ENCODE measurements at places on chromosomes 12 and 14. TPM values are rescaled to one million over a fixed set of nuclear protein-coding genes. Genes with fewer than 3 reads are reported as not detected.
A peak's percentile ranks its signal among the peaks of the same experiment; 100 is the strongest.

GRCh38 chr12:28177461-28177860 is 12.8 kb upstream of the CCDC91 start:
- DNase-seq: no peak

GRCh38 chr14:31943217-31943799 is 133.8 kb upstream of the ARHGAP5 start:
- no peak for DNase-seq

DNA sequence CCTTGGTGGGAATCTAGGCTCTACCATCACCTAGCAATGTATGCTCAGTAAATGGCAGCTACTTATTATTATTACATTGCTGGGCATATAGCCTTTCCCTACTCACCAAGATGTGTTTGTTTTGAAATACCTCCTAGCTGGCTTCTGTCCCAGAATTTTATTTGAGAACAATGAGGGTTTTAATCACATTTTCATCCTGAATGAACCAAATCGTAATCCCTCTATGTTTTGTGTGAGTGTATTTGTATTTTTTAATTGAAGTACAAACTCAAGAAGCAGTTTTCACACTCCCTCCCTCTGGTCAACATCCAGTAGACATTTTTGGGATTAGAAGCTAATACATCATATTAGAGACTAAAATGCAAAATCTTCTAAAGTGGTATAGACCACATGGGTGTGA is 7.6 kb downstream of the SLC7A8 start:
- DNase-seq: no peak

DNA sequence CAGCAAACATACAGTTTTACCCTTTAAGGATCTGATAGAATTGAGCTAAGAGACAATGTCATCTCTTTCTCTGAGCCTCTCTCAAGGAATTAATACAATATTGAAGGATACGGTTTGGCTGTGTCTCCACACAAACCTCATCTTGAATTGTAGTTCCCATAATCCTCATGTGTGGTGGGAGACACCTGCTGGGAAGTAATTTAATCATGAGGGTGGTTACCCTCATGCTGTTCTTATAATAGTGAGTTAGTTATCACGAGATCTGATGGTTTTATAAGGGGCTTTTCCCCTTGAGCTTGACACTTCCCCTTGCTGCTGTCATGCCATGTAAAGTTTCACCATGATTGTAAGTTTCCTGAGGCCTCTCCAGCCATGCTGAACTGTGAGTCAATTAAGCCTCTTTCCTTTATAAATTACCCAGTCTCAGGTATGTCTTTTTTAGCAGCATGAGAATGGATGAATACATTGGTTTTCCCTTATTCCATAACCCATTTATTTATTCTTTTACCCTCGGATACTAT is 47.6 kb downstream of the TMEM30B start:
- no peak for DNase-seq

DNA sequence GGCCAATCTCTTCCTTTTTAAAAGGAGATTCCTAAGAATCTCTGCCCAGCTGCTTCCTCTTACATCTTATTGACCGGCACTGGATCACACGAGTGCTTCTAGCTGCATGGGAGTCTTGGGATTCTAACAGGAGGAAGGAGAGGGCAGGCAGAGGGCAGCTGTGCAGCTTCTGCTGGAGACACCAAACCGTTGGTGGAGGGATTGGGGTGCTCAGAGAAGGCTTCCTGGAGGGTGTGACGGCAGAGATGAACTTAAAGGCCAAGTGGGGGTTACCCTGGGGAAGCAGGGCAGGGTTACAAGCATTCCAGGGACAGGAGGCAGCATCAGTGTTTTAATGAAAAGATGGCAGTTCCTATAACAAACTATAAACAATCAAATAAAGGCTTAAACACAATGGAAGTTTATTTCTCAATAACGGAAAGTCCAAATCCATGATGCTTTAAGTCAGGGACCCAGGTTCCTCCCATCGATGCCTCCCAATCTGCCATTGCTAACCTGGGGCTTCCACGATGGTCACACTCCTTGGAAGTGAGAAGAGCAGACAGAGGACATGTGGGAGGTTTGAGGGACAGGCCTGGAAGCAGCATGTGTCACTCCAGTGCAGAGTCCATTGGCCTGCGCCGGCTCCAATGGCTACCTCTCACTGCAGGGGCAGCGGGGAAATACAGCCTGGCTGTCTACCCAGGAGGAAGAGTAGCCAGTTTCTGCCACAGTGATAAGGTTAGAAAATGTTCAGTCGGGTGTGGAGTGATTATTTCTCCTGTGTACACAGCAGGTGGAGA is 53.1 kb upstream of the DDX11 start:
- DNase-seq: no peak

GRCh38 chr14:59303216-59303615 is 114.7 kb downstream of the DAAM1 start:
- DNase-seq: no peak

DNA sequence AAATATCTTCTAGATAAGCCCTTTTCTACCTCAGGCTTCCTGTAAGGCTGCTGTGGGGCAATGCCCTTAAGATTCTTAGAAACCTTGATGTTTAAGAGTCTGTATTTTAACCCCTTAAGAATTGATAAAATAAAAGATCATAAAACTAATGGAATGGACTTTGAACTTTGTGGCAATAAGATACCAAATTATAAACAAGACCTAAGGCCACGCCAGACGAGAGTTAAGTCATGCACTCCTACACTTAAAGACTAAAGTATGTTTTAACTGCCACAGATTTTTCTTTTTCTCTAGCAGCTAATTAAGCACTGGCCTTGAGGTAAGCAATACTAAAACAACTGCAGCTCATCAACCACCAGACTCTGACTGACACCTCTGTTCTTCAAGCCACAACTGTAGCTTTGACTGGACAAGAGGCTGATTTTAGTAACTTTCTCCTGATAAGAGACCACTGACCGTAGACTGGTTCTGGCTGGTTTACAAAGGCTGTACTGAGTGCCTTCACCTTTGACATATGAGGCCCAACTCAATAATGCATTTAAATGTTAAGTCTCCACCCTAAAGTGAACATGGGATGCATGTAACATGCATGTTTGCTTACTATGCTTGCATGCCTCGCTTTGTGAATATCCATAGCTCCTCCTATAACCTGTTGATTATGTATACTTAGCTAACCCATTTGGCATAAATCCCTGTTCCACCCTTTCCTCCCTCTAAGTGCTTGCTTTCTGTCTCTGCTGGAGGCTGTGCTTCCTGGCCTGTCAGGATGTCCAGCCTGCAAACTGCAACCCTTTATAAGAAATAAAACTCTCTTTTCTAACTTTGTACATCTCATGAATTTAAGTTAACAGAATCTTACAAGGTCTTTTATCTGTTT is 71.9 kb downstream of the KLHL28 start:
- DNase-seq: no peak

DNA sequence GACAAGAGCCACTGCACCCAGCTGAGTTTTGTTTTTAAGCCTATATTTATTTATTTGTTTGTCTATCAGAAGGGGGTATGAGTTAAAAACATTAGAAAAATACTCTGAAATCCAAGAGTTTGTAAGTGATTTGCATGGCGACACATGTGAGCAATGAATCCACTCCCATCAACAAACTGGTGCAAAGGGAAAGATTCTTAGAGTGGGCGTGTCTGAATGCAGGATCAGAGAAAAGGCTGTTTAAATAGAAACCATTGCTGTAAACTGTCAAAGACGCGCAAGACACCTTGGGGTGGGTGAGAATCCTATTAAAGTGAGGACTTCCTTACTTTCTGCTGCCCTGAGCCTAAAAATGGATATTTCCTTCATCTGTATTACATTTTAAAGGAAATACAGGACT is 51.9 kb downstream of the ZFYVE26 start:
- DNase-seq: peak; percentile 39

- DNase-seq: peak; percentile 31
Observed at GRCh38 chr12:95870897-95871296, 12.1 kb downstream of the SNRPF start.

DNA sequence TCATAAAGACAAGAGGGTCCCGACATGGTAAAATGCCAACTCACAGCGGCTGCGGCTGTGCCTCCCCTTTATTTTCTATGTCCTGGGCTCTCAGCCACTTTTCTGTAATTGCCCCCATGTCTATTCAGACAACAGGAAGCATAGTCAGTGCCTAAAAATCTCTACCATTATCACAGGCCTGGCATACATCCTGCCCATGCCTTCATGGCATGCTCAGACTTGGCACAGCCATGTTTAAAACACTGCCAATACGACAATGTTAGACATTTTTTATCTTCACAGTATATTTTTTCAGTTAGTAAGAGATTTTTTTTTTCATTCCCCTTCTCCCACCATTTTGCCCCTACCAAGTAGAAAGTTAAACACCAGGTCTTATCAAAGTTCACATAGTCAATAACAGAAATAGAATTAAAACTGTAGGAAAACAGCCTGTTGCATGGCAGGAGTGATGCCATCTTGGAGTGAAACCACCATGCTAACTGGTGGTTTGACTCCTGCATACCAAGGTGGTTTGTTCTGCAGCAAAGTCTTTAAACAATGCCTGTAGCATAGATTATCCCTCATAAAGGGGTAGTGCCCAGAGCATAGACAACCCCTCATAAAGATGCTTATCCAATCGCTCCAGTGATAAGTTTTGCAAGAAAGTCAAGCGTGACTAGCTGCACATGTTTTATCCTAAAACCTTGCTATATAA is 18.9 kb upstream of the CERS5 start:
- DNase-seq: no peak

DNA sequence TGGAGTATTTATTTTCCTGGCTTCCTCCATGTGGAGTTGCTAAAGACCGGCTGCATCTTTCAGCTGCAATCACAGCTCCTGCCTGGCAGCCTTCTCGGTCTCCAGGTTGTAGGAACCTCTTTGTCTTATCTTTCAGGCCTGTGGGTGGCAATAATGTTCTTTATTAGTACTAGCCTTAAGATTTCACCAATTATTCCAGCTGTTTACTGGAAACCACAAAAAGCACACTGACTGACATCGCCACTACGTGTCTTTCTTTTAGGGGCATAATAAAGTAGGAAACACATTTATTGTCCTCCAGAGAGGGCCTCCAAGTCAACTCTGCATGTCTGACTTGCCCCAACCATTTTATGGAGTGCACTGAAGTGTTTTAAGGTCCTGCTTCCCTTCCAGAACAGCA is 1116.5 kb upstream of the TMEM132C start:
- no peak for DNase-seq

DNA sequence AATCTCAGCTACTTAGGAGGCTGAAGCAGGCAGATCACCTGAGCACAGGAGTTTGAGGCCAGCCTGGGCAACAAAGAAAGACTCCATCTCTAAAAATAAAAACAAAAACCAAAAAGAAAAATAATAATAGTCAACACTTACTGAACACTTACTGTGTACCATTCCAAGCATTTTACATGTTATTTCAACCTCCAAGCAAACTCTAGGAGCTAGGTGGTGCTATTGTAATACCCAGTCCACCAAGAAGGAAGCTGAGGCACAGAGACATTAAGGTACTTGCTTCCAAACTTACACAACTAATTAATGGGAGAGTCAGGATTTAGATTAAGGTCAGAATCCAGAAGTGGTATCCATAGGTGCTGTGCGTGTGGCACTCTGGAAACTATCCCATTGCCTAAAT is 13.7 kb upstream of the OR6J1 start:
- no peak for DNase-seq

DNA sequence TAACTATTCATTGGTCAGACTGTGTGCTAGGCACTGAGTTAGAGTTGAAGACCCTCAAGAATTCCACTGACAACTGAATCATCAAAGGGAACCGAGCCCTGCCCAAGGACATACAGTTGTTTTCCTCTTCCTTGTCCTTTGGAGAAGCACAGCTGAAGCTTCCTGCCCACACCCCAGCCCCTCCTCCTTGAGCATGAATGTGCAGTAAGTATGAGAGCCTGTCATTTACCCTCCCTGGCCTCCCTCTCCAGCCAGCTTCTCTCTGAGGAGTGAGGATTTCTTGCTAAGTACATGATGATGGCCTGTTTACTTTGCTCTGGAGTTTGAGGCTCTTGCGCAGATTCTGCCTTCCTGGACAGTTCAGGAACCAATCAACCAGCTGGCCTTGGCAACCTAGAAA is 235.2 kb downstream of the CACNA1C start:
- no peak for DNase-seq

GRCh38 chr12:57491393-57492280 is 3.8 kb downstream of the MARS1 start:
- no peak for DNase-seq

- DNase-seq: no peak
Observed at GRCh38 chr12:27094726-27095125, 12.3 kb upstream of the C12orf71 start.

DNA sequence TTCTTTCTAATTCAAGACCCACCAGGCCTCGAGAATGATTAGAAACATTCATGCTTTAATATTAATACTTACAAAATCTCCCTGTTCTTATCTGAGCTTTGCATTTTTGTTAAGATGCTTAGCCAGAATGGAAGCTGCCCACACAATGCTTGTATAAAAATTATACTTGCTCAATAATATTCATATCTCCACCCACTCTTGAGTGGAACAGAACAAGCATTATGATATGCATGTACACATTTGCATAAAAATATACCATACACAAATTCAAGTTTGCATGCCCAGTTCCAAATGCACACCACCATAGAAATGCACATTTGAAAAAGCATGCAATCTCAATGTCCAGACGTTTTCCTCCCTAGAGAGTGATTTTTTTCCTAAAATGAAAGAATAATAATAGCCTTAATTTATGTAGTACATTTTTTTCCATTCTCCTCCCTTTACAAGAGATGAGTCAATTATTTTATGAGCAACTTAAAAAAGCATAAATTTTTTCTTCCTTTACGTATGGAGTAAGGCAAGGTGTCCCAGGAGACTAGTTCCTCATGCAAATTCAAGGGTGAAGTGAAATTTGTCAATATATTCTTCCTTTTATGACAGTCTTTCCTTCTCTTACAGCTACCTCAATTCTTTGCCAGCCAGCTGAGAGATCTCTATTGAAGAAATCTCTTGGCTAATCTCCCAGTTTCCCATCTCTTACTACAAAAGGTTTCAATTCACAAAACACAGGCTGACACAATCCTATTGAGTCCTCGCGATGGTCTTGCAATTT is 313.1 kb upstream of the GARIN6 start:
- DNase-seq: no peak

GRCh38 chr14:97458661-97459579 is 661.7 kb downstream of the VRK1 start:
- DNase-seq: no peak

- DNase-seq: no peak
Observed at GRCh38 chr14:94317259-94317658, 5.9 kb downstream of the SERPINA6 start.

The PPM1H gene
- 151 TPM for total RNA-seq

The CHGA gene
- not detected for total RNA-seq

The JPH4 gene
- not detected for total RNA-seq

The STRN3 gene
- 41.8 TPM for total RNA-seq

The ACOT6 gene
- total RNA-seq: not detected

The SYNDIG1L gene
- not detected for total RNA-seq

The TMEM106C gene
- total RNA-seq: 247 TPM

The ANAPC7 gene
- 93.8 TPM for total RNA-seq

The LAG3 gene
- total RNA-seq: 1.9 TPM

The PTPRQ gene
- not detected for total RNA-seq

The SPIC gene
- total RNA-seq: not detected

The INTS13 gene
- 41.5 TPM for total RNA-seq

The MYO1A gene
- 11.9 TPM for total RNA-seq

The ANKRD33 gene
- not detected for total RNA-seq
